ENCODE measurements at places on chromosomes 3 and 15. TPM values are rescaled to one million over a fixed set of nuclear protein-coding genes. Genes with fewer than 3 reads are reported as not detected.

The TTBK2 gene
- 8.8 TPM for total RNA-seq

The TMEM108 gene
- not detected for total RNA-seq

The CD200 gene
- total RNA-seq = not detected

The RLBP1 gene
- not detected for total RNA-seq

The LARP6 gene
- 66.0 TPM for total RNA-seq

The SERINC4 gene
- 0.12 TPM for total RNA-seq

Measured in NCI-H460 (cell line).